Activated T-cell treated with anti-CD3 and anti-CD28 coated beads, Interleukin-2, amount 50 U/mL, for 72 hours (primary cell): ENCODE measurements at places on chromosomes 12 and 14. TPM values are rescaled to one million over a fixed set of nuclear protein-coding genes. Genes with fewer than 3 reads are reported as not detected.

Gene ABCC9
- total RNA-seq: 0.05 TPM

Gene GRIP1
- 0.44 TPM for total RNA-seq

GRCh38 chr14:74008843-74009499 lies 10.1 kb downstream of the ENTPD5 start:
- DNase-seq: no peak
- no peaks in the 10 kb centered on the region for H3K36me3 ChIP-seq
- H3K4me1 ChIP-seq: no peaks in the 10 kb centered on the region
- no peaks in the 10 kb centered on the region for H3K27me3 ChIP-seq
- no peak overlapping the region for H3K27ac ChIP-seq

DNA sequence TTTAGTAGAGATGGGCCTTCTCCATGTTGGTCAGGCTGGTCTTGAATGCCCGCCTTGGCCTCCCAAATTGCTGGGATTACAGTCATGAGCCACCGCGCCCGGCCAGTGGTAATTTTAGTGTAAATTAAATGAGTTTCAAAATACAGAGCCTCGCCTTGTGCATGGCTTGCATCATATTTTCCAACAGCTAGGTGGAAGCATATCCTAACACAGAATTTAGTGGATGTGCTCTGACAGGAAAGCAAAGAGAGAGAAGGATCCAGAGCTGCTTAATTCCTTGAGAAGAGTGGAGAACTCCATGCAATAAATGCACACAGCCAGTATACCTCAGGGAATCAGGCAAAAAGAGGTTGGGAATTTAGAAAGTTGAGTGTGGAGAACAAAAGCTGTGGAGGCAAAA lies 2.5 kb downstream of the OR6C2 start:
- H3K27me3 ChIP-seq: peaks cover 2% of the 10 kb centered on the region
- no peaks in the 10 kb centered on the region for H3K36me3 ChIP-seq
- H3K4me3 ChIP-seq: no peak overlapping the region

- H3K27me3 ChIP-seq: peaks cover 6% of the 10 kb centered on the region
- H3K4me3 ChIP-seq: no peak overlapping the region
- peaks cover 5% of the 10 kb centered on the region for H3K36me3 ChIP-seq
Observed at GRCh38 chr12:132302466-132303358, 26.7 kb downstream of the GALNT9 start.

Gene MTHFD1
- total RNA-seq: 123 TPM

Gene HSPB8
- total RNA-seq: not detected

DNA sequence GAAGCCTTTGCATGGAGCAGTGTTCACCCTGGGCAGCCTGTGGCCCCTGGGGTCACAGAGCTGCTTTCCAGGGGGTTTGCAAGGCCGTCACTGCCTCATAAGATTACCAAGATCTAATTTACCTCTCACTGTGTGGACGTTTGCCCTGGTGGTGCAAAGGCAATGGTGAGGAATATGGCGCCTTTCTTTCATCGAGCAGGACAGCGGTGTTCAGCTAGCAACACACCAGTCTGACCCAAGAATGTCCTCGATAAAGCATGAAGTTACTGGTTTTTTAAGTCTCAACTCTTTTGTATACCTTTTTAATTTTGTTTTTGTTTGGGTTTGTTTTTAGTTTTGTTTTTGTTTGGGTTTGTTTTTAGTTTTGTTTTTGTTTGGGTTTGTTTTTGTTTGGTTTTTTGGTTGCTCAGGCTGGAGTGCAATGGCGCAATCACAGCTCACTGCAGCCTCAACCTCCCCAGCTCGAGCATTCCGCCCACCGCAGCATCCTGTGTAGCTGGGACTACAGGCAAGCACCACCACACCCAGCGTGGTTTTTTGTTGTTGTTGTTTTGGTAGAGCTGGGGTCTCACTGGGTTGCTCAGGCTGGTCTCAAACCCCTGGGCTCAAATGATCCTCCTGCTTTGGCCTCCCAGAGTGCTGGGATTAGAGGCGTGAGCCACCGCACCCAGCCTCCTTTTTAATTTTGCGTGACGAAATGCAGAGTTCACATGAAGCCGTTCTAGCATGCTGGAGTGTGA lies 57.9 kb downstream of the PPP2R5C start:
- peak overlapping the region; percentile 95 for H3K27ac ChIP-seq
- peaks cover 92% of the 10 kb centered on the region for H3K4me1 ChIP-seq
- DNase-seq: peak; percentile 71
- peak overlapping the region; percentile 77 for H3K4me3 ChIP-seq

DNA sequence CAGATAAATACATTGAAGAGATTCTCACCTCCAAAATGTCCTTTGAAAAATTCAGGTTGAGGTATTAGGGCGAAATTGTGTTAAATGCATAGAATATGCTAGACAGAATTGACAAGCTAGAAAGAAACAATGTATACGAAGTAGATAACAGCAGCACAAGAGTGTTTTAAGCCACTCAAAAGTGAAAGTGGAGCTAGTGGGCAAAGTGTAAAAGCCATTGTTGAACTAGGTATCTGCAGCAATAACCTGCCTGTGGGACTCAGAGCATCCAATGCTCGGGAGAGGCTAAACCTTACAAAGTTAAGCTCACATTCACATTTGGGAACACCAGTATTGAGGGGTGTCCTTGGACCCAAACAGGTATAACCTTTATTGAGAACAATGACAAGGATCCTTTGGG lies 180.6 kb upstream of the TMPO start:
- H3K36me3 ChIP-seq: no peaks in the 10 kb centered on the region
- no peak overlapping the region for H3K4me3 ChIP-seq
- peaks cover 11% of the 10 kb centered on the region for H3K27me3 ChIP-seq
- no peak overlapping the region for H3K27ac ChIP-seq
